ENCODE measurements at places on chromosomes 7 and 10.

GRCh38 chr7:27161721-27162560 lies 3.4 kb downstream of the HOXA9 start:
- no peak for DNase-seq

- DNase-seq = no peak
Observed at GRCh38 chr10:70777063-70777875, 7.9 kb downstream of the TBATA start.

DNA sequence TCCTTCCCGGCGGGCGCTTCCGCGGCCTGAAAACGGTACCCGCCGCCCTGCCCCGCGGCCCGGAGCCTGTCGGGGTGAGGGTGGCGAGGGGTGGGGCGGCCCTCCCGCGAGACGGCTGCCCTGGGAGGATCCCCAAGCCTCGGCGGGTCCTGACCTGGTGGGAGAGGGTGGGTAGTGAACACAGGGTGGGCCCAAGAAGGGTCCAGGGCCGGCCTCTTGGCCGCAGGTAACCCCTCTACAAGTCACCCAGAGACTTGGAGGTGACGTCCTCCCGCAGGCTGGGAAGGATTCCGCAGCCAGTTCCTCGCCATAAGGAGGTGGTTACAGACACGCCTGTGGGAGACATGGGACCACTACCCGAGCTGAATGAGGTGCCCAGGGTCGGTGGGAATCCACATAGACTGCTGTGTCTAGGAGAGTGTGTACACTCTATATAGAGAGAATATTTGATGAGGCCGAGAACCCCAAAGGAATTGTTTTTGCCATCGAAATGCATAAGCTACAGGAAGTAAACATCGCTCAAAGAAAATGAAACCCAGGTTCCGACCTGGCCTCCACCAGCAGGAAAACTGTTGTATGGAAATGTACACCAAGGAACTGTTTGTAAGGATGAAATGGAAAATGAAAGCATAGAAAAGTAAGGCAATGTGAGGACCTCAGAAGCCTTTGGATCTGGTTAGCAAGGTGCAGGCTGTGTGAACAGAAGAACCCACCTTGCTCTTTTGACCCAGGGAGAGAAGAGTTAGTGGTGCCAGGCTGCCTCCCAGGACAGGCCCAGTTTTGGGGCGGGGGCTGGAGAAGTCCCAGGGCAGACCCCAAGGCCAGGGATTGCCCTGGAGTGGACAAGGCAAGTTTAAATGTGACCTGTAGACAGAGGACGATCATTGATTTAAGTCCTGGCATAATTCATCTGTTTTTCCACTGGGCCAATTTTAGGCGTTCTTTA lies 659 bp downstream of the OPTN start:
- DNase-seq = no peak

DNA sequence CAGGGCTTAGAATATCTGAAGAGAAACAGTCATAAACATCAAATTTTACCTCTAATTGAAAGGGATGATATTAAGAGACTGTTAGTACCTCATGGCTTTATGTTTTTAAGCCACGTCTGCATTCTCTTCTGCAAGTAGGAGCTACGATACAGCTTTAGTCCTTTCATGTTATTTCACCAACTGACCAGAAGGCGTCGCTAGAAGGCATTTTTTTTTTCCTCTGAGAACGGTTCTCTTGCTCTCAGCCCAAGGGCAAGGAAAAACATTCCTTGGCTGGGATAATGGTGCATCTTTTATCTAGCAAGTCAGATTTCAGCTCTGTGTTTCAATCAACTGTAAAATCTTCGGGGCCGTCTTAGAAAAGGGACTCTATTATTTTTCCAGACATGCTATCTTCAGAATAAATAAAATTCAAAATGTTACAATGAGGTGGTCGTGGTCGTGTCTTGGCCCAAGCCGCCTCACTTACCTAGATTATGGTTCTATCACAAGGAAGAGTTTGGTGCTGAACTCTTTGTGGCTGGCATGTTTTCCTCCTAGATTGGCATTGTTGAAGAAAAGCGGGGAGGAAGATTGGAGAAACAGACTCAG lies 41.6 kb upstream of the LYZL2 start:
- peak; percentile 36 for DNase-seq

DNA sequence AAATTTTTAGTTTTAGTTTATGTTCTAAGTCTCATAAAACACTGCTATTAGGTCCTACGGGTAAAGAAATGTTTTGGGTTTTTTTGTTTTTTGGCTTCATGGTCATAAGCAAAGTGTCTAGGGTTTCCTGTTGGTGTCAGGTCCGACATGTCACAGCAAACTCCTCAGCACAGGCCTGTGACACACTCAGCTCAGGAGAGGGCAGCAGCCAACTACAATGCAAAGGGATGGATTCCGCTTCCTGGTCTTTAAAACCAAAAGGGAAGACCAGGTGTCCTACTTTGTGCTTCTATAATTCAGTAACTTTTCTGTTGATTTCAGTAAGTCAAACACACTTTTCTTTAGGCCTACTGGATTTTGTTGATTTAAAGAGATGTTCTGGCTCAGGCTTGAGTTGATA lies 83.8 kb upstream of the MACROH2A2 start:
- no peak for DNase-seq

DNA sequence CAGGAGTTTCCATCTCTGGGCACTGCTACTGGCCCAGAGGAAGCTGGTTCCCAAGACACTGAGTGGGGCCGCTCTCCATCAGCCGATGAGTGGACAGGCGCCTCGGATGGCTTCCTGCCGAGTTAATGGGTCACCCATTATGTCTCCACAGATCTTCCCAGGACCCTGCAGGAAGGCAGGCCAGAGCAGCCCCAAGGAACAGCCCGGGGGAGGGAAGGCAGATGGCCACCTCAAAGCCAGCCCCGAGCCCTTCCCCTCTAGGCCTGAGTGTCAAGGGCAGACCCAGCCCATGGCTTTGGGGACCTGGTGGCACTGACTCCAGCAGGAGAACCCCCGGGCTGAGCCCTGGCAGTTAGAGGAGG lies 3.4 kb upstream of the LFNG start:
- no peak for DNase-seq

DNA sequence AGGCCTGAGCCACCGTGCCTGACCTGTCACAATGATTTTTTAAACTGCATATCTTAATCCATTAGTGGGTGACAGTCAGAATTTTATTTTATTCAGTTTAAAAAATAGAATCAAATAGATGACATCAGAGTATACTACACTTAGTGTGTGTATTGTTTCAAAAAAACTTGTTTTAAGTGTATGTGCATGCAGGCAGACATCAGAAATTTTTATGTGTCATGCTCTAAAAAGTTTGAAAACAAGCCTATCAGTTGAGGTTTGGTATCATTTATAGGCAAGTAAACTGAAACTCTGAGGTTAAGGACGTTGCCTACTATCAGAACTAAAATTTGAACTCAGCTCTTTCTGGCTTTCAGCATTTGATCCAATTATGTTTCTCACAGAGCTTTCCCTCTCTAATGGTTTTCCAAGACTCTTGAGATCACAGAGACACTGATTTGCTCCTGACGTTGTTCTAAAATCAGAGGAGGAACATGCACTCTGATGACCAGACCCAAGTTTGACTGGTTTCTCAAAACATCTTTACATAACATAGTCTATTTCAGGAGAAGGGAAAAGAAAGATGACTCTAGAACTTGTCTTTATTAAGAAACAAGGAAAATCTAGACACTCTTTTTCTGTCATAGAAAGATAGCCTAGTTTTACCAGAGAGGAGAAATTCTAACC lies 188.6 kb downstream of the AUTS2 start:
- no peak for DNase-seq

DNA sequence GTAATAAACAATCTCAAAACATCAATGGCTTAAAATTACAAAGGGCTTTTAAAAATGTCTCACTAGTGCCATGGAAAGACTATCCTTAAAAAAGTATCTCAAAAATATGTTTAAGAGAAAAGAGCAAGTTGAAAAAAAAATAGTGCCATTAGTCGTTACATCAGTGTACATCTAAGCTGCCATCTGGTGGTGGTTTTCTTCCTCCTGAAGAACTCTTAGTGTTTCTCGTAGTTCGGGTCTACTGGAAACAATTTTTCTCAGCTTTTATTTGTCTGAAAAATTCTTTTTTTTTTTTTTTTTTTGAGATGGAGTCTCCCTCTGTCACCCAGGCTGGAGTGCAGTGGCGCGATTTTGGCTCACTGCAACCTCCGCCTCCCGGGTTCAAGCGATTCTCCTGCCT lies 5.9 kb upstream of the GARIN1A start:
- DNase-seq = no peak

DNA sequence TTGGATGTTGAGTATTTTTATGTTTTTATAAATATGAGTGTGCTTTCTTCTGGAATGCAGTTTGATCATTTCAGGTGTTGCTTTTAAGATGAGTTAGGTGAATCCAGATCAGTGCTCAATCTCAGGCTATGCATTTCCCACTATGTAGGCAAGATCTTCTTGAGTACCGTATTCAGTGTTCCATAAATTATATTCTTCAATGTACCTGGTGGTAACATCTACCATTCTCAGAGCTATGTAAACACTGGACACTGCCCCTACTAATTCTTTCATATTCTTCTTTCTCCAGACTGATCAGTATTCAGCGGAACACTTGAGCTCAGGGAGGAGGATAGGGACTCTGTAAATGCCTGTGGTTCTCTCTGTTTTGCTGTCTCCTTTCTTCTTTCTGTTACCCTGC lies 25.5 kb upstream of the NME8 start:
- DNase-seq = no peak

GRCh38 chr7:85018498-85018897 lies 168.4 kb downstream of the SEMA3D start:
- no peak for DNase-seq

- DNase-seq = no peak
Observed at GRCh38 chr7:84524714-84525694, 330.4 kb upstream of the SEMA3A start.

DNA sequence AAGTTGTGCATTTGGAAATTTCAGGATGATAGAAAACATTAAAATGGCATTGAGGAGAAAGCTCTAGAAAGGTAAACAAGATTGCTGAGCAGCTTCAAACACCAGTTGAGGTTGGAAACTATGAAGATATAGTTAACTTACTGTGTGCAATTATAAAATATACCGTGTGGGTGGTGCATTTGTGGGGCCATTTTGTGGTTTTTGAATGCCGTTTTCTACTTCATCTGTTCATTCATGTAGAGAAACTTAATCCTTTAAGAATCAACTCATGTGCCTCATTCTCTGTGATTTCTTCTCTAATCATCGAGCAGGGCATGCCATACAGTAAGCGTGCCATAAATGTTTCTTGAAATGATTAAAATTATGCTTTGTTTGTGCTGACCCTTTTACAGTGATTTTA lies 232.8 kb upstream of the TEX47 start:
- DNase-seq = no peak

Measured in KG1 (cell line).